ENCODE measurements at places on chromosomes 11 and 22. TPM values are rescaled to one million over a fixed set of nuclear protein-coding genes. Genes with fewer than 3 reads are reported as not detected.

Gene STX5
- 37.8 TPM for total RNA-seq

Gene SCO2
- not detected for total RNA-seq

Gene TTC9C
- total RNA-seq = 24.3 TPM

Gene TEX54
- total RNA-seq = not detected

- H3K27me3 ChIP-seq = no peaks in the 10 kb centered on the region
- no peak overlapping the region for H3K4me3 ChIP-seq
- peaks cover 27% of the 10 kb centered on the region for H3K36me3 ChIP-seq
- DNase-seq = no peak
- H3K27ac ChIP-seq = no peak overlapping the region
- no peaks in the 10 kb centered on the region for H3K4me1 ChIP-seq
Measured at GRCh38 chr11:60942219-60942618, 9.8 kb downstream of the SLC15A3 start.

DNA sequence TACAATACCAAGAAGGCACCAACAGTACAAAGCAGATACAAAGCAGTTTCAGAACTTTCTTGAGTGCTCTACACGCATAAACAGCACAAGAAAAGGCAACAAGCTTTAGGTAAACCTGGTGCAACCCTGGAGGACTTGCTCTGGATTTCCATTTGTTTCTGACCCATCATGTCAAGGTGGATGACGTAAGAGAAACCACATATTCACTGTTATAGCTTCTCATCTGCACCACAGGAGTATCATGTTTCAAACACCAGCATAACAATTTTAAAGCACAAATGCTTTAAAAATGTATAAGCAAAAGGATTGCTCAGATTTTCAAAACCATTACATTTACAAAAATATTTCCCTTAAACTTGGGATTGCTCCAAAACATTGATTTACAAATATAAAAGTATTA lies 25.0 kb upstream of the YPEL1 start:
- no peak for DNase-seq
- H3K4me3 ChIP-seq = no peak overlapping the region
- no peak overlapping the region for H3K27ac ChIP-seq
- H3K36me3 ChIP-seq = peaks cover 82% of the 10 kb centered on the region
- no peaks in the 10 kb centered on the region for H3K4me1 ChIP-seq
- H3K27me3 ChIP-seq = no peaks in the 10 kb centered on the region

DNA sequence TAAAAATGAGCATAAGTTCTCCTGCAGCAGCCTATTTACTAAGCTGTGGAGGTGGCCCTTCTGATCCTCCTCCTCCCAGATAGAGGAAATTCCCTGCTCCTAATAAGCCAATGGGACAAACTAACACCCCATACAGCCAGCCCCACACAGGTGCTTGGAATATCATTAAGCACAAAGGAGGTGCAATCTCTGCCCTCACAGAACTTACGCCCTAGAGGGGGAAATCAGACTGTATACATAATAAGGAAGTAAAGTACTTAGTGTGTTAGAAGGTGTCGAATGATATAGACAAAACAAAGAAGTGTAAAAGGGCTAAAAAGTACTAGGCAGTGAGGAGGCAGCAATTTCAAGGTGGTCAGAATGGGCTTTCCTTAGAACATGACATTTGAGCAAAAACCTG lies 5.8 kb downstream of the MS4A12 start:
- H3K36me3 ChIP-seq = no peaks in the 10 kb centered on the region
- no peaks in the 10 kb centered on the region for H3K27me3 ChIP-seq
- no peak overlapping the region for H3K27ac ChIP-seq

- H3K27ac ChIP-seq = peak overlapping the region; percentile 85
- no peak overlapping the region for H3K4me3 ChIP-seq
- peaks cover 16% of the 10 kb centered on the region for H3K36me3 ChIP-seq
Measured at GRCh38 chr22:31683181-31684105, 21.4 kb upstream of the PISD start.

DNA sequence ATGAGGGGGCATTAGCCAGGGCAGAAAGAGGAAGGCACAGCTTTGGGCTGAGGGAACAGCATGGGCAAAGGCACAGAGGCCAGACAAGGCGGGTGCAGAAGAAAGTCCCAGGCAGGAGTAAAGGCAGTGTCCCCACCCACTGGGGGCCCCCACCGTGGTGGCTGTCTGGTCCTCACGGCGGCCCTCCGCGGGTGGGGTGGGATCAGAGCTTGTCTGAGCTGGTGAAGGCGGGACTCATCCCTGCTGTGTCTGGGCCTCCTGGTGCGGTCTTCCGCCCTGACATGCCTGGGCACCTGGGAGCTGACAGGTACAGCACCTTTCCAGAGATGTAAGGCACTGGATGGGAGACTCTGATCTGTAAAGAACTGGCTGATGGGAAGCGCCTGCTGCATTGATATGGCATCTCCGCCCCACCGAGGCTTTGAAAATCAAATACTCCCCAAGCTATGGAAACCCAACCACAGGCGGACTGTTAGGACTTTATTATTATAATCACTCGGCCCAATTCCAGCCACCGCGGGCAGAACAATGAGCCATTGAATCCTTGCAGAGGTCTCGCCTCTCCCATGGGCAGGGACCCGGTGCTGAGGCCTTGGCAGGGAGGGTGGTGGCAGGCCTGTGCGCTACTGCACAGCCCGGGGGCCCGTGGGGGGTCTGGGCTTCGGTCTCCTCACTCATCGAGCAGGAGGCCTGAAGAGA lies 14.2 kb upstream of the GNB1L start:
- H3K4me3 ChIP-seq = no peak overlapping the region
- H3K4me1 ChIP-seq = peaks cover 10% of the 10 kb centered on the region
- no peaks in the 10 kb centered on the region for H3K36me3 ChIP-seq
- no peak overlapping the region for H3K27ac ChIP-seq
- peak; percentile 58 for DNase-seq
- no peaks in the 10 kb centered on the region for H3K27me3 ChIP-seq

DNA sequence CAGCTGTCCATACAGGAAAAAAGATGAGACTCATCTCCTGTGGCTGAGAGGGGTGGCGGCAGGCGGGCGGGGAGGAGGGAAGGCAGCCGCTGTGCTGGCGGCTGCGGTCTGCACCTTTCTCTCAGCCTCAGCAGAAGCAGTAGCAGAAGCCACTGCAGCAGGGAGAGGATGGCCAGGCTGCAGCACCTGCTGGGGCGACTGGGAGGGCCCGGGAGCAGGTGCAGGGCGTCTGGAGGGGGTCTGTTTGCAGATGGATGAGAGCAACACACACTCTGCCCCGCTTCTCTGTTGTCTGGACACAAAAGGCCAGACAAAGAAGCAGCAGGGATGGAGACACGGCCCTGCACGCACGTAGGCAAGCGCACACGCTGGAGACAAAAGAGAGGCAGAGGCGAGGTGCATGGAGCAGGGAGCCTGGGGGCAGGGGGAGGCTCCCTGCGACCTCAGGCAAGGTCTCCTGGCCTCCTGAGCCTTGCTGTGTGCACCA lies 9.3 kb upstream of the MIAT start:
- H3K36me3 ChIP-seq = no peaks in the 10 kb centered on the region
- no peak overlapping the region for H3K4me3 ChIP-seq
- H3K27ac ChIP-seq = no peak overlapping the region
- H3K27me3 ChIP-seq = peaks cover 11% of the 10 kb centered on the region

DNA sequence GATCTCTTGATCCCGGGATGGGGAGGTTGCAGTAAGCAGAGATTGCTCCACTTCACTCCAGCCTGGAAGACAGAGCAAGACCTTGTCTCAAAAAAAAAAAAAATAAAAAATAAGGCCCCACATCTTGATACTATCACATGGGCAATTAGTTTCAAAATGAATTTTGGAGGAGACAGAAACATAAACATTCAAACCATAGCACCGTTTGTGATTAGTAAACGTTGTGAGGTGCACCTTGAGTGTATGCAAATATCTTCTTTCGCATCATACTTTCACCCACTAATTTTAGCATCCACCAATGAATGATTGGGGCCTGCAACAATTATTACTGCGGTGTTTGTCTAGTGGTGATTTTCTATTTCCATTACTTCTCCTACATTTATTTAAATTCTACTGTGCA lies 11.0 kb upstream of the SPDYC start:
- H3K4me3 ChIP-seq = no peak overlapping the region
- no peaks in the 10 kb centered on the region for H3K4me1 ChIP-seq
- no peaks in the 10 kb centered on the region for H3K36me3 ChIP-seq
- H3K27ac ChIP-seq = no peak overlapping the region

DNA sequence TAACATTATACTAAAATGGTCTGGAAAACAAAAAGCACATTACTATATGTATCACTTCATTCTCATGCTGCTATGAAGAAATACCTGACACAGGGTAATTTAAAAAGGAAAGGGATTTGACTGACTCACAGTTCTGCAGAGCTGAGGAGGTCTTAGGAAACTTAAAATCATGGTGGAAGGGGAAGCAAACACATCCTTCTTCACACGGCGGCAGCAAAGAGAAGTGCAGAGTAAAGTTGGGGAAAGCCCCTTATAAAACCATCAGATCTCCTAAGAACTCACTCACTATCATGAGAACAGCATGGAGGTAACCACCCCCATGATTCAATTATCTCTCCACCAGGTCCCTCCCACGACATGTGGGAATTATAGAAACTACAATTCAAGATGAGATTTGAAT lies 60.0 kb downstream of the FAM181B start:
- H3K36me3 ChIP-seq = no peaks in the 10 kb centered on the region
- no peak overlapping the region for H3K4me3 ChIP-seq
- H3K4me1 ChIP-seq = no peaks in the 10 kb centered on the region
- no peaks in the 10 kb centered on the region for H3K27me3 ChIP-seq
- H3K27ac ChIP-seq = no peak overlapping the region
- DNase-seq = no peak

DNA sequence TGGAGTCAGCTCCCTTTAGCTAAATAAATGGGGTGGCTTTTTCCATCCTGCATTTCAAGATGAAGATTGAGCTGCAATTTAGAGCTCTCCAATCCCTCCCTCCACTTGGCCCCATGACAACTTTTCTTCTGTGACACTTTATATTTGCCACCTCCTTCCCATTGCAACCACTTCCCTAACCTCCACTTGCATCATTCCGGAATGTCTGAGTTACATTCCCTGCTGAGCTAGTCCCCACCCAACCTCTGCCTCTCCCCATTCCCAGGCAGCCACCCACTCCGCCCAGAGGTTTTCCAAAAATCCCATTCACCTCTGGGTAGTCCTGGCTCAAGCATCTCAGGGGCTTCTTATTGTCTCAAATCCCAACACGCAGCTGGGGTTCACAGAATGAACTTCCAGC lies 24.7 kb downstream of the PC start:
- DNase-seq = no peak
- no peaks in the 10 kb centered on the region for H3K4me1 ChIP-seq
- no peaks in the 10 kb centered on the region for H3K27me3 ChIP-seq
- H3K4me3 ChIP-seq = no peak overlapping the region

All from sigmoid colon (tissue), 7 donors.